CD4-positive, CD25-positive, alpha-beta regulatory T cell (primary cell): ENCODE measurements at places on chromosomes 5 and 9. TPM values are rescaled to one million over a fixed set of nuclear protein-coding genes. Genes with fewer than 3 reads are reported as not detected.

The GPRIN1 gene
- polyA plus RNA-seq: 0.24 TPM

The SH3TC2 gene
- not detected for polyA plus RNA-seq

The FIBCD1 gene
- not detected for polyA plus RNA-seq

The TBC1D13 gene
- polyA plus RNA-seq: 16.9 TPM

The SPINK13 gene
- polyA plus RNA-seq: not detected

The TSTD2 gene
- polyA plus RNA-seq: 5.5 TPM

The ST6GALNAC6 gene
- 43.7 TPM for polyA plus RNA-seq

The PLCXD3 gene
- polyA plus RNA-seq: not detected

The AK8 gene
- not detected for polyA plus RNA-seq

The GRXCR2 gene
- polyA plus RNA-seq: not detected

The FOXD4L3 gene
- polyA plus RNA-seq: not detected

The TICAM2 gene
- 0.25 TPM for polyA plus RNA-seq
